ENCODE measurements at places on chromosomes 3 and 15. TPM values are rescaled to one million over a fixed set of nuclear protein-coding genes. Genes with fewer than 3 reads are reported as not detected.
A peak's percentile ranks its signal among the peaks of the same experiment; 100 is the strongest.

GRCh38 chr3:43014241-43014640 lies 35.1 kb downstream of the GASK1A start:
- no peak for DNase-seq

GRCh38 chr15:48842501-48842900 lies 31.6 kb upstream of the CEP152 start:
- no peak for DNase-seq

- no peak for DNase-seq
Observed at GRCh38 chr15:59401824-59402569, 29.3 kb upstream of the MYO1E start.

- peak; percentile 81 for DNase-seq
Observed at GRCh38 chr15:74317820-74318375, 49.5 kb downstream of the CYP11A1 start.

DNA sequence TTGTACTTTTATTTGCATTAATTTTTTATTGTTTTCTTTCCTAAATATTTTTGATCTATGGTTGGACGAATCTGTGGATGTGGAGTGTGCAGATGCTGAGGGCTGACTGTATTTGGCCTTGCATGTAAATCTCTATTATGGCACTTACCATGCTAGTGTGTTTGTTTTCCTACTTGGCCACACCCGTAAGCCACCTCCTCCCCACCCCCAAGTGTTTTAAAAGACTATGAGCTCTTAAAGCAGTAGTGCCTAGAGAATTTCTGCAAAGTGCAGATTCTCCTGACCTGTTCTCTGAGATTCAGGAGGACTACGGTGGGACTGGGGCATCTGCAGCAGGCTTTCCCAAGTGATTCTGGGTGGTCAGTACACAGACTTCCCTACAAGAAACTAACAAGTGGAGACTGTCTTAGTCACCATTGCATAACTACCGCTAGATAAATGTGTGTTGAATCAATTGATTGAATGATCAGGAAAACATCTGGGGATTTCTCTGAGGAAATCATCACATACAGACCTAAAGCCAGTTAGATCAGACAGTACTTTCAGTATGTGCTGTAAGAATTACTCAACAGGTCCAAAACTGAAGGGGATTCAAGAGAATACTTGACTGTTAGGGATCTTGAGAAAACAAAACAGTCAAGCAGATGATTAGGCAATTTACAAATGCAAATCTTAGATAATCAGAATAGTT lies 6.2 kb upstream of the TIPARP start:
- DNase-seq = peak; percentile 28

DNA sequence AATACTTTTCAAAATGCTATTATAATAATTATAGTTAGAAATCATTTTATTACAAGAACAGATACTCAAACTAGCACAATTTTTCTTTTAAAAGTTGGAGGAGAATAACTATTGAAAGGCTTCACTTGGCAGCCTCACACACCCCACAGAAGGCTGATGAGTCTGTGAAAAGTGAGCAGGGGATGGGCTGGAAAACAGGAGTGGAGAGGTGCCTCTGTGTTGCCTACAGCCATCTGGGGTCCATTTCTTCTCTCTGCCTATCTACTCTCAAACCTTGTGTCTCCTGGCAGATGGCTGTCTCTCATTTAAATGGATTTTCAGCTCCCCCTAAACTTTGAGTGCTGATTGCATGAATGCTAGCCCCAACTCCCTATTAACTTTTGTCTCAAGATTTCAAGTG lies 230.8 kb downstream of the CLSTN2 start:
- no peak for DNase-seq

DNA sequence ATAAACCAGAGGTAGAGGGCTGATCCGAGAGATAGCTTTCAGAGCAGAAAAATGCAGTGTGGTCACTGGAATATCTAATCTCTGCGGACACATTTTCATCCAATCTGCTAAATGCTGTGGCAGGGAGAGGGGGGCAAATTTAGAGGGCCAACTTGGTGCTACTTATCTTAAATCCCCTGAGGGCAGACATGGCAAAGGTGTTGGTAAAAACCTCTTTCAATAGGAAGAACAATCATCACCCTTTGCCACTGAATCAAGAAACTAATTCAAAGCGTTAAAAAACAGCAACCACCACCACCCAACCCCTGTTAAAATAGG lies 152.9 kb downstream of the MECOM start:
- DNase-seq = no peak

- no peak for DNase-seq
Observed at GRCh38 chr3:65401359-65402305, 637.1 kb downstream of the MAGI1 start.

GRCh38 chr3:14123308-14124222 lies 1.1 kb downstream of the CHCHD4 start:
- no peak for DNase-seq

DNA sequence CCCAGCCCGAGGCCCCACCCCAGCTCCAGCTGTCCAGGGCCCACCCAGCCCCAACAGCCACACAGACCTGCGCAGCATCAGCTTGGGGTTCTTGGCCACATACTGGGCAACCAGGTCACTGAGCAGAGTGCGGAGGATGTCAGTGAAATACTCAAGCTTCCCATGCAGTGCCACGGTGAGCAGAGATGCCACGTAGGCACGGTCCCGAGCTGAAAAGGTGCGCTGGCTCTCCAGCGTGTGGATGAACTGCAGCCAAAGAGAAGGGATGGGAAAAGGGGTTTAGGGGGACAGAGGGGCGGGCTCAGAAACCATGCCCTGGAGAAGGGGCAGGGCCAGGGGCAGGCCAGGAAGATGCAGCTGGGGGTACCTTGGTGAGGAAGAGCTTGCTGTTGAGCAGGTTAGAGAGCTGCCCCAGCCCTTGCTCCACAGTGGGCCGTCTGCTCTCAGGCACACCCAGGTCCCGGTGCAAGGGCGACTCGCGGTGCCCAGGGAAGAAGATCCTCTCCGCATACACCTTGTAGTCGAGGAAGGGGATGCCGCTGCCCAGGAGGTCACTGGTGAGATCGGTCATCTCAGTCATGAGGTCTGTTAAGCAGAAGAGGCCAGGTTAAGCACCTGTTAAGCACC lies 17.4 kb downstream of the PLXNB1 start:
- DNase-seq = no peak

DNA sequence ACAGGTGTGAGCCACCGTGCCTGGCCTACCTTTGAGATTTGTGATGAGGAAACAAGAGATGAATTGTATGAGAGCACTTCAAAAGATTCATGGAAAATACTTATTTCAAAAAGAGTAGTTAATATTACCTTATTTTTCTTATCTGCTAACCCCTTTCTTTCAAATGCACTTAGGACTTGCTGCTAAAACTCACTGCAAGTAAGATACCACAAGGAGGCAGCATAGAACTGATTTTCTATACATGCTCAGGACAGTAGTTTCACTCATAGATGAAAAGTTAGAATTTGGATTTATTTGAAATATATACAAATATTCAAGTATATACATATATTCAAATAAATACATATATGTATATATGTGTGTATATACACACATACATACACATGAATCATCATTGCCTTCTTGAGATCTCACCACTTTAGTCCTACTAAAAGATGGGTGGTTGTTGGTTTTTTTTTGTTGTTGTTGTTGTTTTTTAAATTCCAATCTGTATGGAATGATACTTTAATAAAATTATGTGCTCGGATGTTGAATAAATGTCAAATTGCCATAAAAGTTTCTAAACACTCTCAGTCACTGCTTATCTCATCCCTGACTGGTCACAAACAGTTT lies 2.4 kb downstream of the CCNDBP1 start:
- peak; percentile 36 for DNase-seq

GRCh38 chr15:55420171-55420866 lies 12.0 kb downstream of the PIERCE2 start:
- DNase-seq = no peak

DNA sequence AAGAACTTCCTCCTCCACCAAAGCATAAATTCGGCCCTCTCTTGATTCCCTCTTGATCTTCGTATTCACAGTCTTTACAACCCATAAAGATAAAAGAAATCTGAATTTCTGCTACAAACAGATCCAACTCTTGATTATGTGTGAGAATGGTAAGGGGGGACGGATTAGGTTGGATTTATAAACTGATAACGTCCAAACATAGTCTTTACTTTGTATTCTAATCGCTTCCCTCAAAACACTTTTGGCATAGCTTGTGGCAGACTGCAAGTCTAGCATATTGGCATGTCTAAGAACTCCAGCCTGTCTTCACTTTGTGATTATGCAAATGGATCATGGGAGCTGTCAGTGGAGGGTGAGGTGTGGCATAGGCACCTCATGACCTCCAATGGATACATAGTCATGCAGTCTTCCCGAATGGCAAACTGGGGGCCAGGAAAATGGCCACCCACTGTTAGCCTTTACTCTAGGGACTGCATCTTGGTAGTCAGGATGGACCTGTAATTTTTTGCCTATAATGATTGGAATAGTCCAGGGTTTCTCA lies 24.3 kb upstream of the GPR171 start:
- DNase-seq = no peak

DNA sequence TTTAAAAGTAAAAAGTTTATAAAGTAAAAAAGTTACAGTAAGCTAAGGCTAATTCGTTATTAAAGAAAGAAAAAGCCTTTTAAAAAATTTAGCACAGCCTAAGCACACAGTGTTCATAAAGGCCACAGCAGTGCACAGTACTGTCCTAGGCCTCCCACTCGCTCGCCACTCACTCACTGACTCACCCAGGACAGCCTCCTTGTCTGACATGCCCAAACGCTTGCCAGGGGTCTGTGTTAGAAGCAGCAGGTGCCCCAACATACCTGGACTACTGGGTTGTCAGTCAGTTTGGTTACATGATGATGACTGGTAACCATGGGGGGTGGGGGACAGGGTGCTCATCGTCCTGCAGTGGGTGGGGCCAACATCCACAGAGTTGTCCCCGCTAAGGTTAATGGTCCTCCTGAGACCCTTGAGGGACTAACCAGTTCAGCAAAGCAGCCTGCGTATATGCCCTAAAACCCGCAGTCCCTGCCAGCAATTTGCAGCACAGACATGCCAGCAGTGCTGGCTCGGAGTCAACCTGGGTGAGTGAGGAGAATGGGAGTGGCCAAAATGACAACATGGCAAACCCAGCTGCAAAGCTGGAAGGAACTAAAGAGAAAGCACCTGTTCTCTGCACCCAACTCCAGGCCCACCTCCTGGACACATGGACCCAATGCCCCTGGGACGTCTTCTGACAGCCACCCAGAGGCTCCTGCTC lies 49.2 kb downstream of the CYFIP1 start:
- DNase-seq = peak; percentile 18

GRCh38 chr3:147934451-147935180 lies 525.5 kb downstream of the ZIC1 start:
- DNase-seq = no peak

- DNase-seq = no peak
Observed at GRCh38 chr15:70752193-70752635, 11.1 kb downstream of the UACA start.

RPL35A gene
- total RNA-seq = 1,013 TPM

RASL12 gene
- 0.36 TPM for total RNA-seq

ITIH1 gene
- not detected for total RNA-seq
